ENCODE measurements at places on chromosomes 2 and 18. TPM values are rescaled to one million over a fixed set of nuclear protein-coding genes. Genes with fewer than 3 reads are reported as not detected.

HOXD3 gene
- total RNA-seq, result 15.3 TPM

METTL21A gene
- total RNA-seq, result 12.8 TPM

OSBPL6 gene
- 2.3 TPM for total RNA-seq

SLC4A3 gene
- total RNA-seq, result 0.21 TPM

TFPI gene
- 286 TPM for total RNA-seq

TMEM178A gene
- 2.8 TPM for total RNA-seq

PROM2 gene
- 0.60 TPM for total RNA-seq

STARD6 gene
- not detected for total RNA-seq

HOXD4 gene
- 13.7 TPM for total RNA-seq

SCTR gene
- not detected for total RNA-seq

NYAP2 gene
- total RNA-seq, result not detected

CNTNAP5 gene
- total RNA-seq, result not detected

UGT1A10 gene
- total RNA-seq, result not detected

CTAGE1 gene
- not detected for total RNA-seq

GKN2 gene
- total RNA-seq, result not detected

SERPINB2 gene
- 0.24 TPM for total RNA-seq

SKA1 gene
- 23.9 TPM for total RNA-seq

IL36A gene
- total RNA-seq, result not detected

SLC39A10 gene
- 47.4 TPM for total RNA-seq

SGPP2 gene
- not detected for total RNA-seq

CASP8 gene
- total RNA-seq, result 8.8 TPM

IL1RL1 gene
- 44.0 TPM for total RNA-seq

REG3A gene
- total RNA-seq, result not detected

MROH2A gene
- total RNA-seq, result not detected

TUBA3E gene
- total RNA-seq, result not detected

TMEM237 gene
- total RNA-seq, result 57.2 TPM

IL1A gene
- total RNA-seq, result 0.99 TPM

ANKRD62 gene
- total RNA-seq, result not detected

NCKAP5 gene
- 3.0 TPM for total RNA-seq

CLEC4F gene
- not detected for total RNA-seq

ARHGAP15 gene
- total RNA-seq, result not detected

GRB14 gene
- 2.7 TPM for total RNA-seq

TMEM169 gene
- not detected for total RNA-seq

EVX2 gene
- total RNA-seq, result not detected

ASIC4 gene
- not detected for total RNA-seq

TMEM198 gene
- total RNA-seq, result not detected

CROCC2 gene
- total RNA-seq, result not detected

SP5 gene
- not detected for total RNA-seq

LIPG gene
- total RNA-seq, result 96.2 TPM

EGR4 gene
- total RNA-seq, result not detected

AKAIN1 gene
- not detected for total RNA-seq

CRACDL gene
- 3.8 TPM for total RNA-seq

GMPPA gene
- total RNA-seq, result 39.1 TPM

SATB2 gene
- 1.6 TPM for total RNA-seq

SUCLG1 gene
- total RNA-seq, result 59.2 TPM

CPLX4 gene
- total RNA-seq, result not detected

CGREF1 gene
- 4.0 TPM for total RNA-seq

PKDCC gene
- 6.9 TPM for total RNA-seq

COL6A3 gene
- total RNA-seq, result not detected

All from endothelial cell of umbilical vein (primary cell).